ENCODE measurements at places on chromosomes 7 and 10.
A peak's percentile ranks its signal among the peaks of the same experiment; 100 is the strongest.

GRCh38 chr7:29007127-29007526 lies 49.0 kb upstream of the TRIL start:
- no peak for DNase-seq

GRCh38 chr7:134458341-134458805 lies 527 bp downstream of the AKR1B1 start:
- peak; percentile 22 for DNase-seq

DNA sequence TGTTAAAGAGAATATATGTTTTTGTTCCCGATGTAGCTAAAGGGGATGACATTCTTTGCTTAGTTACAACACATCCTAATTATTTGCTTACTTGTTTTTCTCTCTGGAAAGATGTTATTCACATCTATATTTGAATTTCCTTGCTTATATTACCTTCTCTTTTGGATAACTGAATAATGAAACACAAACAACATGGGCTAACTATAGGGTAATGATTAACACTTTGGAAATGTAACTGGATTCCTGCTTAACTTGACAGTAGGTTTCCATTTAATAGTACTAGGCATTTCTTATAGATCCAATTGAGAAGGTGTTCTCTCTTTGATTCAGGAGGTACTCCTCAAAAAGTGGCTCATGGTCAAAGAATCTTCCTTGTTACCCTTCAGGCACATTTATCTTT lies 141.1 kb downstream of the CCSER2 start:
- DNase-seq = no peak

- no peak for DNase-seq
Observed at GRCh38 chr7:142703655-142704305, 45.5 kb upstream of the PRSS1 start.

DNA sequence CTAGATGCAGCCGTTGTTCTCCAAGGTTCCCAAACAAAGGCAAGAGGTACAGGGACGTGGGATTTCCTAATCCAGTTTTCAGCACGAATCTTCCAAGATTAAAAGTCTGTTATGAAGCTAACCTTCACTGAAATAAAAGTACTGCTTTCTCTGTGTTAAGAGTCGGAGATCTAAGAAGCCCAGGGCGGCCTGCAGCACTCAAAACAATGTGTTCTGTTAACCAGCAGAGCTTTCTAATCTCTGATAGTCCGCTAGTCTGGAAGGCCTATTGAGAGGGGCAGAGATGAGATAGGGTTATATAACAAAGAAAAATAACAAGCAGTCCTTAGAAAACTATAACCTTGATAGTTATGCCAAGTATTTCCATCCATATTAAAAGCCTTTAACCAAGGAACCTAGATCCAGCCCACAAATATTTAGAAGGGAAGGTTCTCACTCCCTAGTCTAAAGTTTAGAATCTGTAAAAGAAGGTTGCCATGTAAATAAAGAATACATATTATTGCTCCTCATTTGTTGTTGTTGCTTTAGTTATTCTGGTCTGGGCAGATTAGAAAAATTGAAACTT lies 106.3 kb upstream of the SVIL start:
- DNase-seq = no peak

GRCh38 chr7:141954334-141954733 lies 7.6 kb upstream of the CLEC5A start:
- no peak for DNase-seq
